Left lobe of liver (tissue), 2 donors: ENCODE measurements at places on chromosomes 16 and 17. TPM values are rescaled to one million over a fixed set of nuclear protein-coding genes. Genes with fewer than 3 reads are reported as not detected.

- DNase-seq: no peak
Observed at GRCh38 chr17:72726936-72727335, 365.6 kb downstream of the SLC39A11 start.

Gene NOTUM
- total RNA-seq: 4.2 TPM

Gene SLC12A3
- not detected for total RNA-seq

DNA sequence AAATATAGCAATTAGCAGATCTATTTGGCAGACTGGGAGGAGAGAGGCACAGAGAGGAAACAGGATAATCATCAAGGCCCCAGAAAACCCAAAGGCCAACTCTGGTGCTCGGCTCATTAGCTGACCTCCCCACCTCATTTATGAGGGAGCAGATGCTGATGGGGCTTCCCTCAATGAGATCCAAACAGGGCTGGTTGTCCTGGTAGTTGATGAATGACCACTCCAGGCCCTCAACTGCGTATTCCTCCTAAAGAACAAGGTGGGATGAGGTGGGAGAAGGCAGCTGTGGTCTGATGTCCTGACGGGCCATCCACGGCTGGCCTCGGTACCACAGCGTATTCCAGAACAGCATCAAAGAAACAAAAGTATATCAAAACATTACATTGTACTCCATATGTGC lies 20.8 kb downstream of the ZNHIT3 start:
- no peak for DNase-seq

GRCh38 chr17:15886804-15887203 lies 58.1 kb upstream of the ADORA2B start:
- no peak for DNase-seq

DNA sequence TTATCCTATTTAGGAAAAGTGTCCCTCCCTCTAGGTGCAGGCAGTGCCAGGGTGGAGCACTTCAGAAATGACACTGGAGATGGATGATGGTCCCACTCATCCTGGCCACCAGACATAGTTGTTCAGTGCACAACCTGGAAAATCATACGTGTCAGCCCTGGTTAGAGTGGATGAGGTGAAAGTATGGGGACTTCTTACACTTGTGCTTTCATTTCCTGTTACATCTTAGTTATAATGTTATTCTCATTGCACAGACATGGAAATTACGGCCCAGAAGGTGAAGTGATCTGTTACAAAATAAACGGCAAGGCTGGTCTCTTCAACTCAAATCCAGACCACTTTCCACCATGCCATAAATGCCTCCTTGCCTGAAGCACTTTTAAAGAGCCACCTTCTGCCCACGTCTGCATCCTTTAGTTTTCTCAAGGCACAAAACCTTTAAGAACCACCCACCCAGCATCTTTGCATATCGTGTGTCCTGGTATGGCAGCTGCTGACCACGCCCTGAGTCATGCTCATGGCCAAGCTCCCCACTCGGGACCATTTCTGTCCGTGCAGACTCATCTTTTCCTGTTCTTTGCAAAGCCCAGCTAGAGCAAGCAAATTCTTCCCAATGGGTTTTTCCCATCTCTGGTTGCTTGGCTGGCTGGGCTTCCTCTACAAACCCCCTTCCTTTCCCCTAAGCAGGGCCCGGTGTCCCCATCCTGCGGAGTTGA lies 22.4 kb downstream of the TBC1D3B start:
- DNase-seq: no peak

GRCh38 chr17:42509841-42510240 lies 26.2 kb upstream of the NAGLU start:
- DNase-seq: no peak

GRCh38 chr17:43958748-43959352 lies 5.1 kb upstream of the PYY start:
- DNase-seq: no peak

DNA sequence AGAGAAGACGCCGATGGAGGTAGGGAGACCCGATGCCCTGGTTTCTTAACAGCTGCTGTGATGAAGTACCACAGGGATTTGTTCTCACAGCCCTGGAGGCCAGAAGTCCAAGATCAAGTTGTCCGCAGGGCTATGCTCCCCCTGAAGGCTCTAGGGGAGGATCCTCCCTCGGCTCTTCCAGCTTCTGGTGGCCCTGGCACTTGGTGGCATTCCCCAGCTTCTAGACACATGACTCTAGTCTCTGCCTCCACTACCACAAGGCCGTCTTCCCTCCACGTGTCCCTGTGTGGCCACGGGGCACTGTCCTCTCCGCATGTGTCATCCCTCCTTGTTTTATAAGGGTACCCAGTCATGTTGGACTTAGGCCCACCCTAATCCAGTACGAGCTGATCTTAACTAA lies 375.2 kb downstream of the SLC39A11 start:
- DNase-seq: no peak
